ENCODE measurements at places on chromosomes 16 and 17.

GRCh38 chr16:67790071-67790470 is 16.3 kb downstream of the RANBP10 start:
- no peak for DNase-seq

DNA sequence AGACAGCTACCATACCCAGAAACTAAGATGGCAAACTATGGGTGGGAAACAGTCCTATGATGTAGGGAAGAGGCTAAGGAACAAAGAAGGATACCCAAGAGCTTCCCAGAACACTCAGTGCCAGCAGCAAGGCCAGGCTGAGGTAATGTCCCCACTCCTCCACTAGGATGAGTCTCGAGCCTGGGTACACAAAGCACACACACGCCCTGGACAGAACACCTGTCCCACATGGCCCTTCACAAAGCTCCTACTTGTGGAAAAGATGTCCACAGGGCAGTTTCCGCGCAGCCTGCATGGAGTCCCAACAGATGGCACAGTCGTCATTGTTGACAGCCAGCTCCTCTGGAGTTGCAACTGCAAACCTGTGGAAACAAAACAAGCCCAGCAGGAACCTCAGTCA is 23.9 kb downstream of the AMFR start:
- DNase-seq = no peak

DNA sequence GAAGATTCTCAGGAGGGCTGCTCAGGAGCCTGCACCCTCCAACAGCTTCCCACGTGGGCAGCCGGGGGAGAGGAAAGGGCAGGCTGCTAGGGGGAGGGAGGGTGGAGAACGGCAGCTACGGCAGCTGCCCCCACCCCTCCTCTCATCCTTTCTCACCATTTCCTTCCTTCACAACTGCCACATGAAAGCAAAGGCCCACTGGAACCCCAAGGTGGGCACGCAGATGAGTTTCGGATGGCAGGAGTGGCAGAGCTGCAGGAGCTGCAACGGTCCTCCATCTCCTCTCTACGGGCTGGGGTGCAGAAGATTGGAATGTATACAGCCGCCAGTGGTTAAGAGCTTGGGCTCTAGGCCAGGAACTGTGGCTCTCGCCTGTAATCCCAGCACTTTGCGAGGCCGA is 77.7 kb downstream of the GAS7 start:
- DNase-seq = no peak

DNA sequence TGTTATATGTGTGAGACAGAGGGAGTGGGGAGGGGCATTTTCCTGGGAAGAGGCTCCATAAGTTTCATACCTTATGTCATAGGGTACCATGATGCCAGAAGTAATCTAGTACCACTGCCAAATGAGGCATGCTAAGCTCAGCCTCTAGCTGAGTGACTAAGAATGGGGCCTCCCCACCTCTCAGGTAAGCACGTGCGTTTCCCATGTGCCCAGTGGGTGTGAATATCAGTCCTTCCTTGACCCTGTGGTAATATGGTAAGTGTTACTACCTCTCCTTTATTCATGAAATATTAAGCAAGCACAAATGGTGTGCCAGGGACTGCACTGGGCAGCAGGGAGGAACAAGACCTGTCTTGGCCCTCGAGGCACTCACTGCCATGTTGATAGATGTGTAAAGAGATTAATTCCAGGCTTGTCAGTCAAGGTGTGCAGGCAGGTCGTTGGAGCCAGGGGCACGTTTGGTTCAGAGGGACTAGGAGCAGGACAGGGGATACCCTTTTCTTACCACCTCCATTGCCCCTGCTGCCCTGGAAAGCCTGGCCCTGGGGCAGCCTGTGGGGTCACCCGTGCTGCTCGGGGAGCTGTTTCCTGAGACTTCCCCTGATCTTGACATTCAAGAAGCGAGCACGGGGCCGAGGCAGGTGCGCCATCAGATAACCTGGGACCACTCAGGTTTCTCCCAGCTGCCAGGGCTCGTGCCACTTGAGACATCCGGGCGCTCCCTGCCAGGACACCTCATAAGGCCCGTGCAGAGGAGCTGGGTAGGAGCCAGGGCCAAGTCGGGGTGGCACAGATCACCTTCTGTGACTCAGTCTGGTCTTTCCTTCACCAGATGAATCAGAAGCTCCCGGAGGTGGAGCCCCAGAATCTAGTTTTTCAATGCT is 8.8 kb downstream of the RSAD1 start:
- no peak for DNase-seq

GRCh38 chr17:57995076-57995956 is 7.3 kb upstream of the VEZF1 start:
- peak; percentile 83 for DNase-seq

DNA sequence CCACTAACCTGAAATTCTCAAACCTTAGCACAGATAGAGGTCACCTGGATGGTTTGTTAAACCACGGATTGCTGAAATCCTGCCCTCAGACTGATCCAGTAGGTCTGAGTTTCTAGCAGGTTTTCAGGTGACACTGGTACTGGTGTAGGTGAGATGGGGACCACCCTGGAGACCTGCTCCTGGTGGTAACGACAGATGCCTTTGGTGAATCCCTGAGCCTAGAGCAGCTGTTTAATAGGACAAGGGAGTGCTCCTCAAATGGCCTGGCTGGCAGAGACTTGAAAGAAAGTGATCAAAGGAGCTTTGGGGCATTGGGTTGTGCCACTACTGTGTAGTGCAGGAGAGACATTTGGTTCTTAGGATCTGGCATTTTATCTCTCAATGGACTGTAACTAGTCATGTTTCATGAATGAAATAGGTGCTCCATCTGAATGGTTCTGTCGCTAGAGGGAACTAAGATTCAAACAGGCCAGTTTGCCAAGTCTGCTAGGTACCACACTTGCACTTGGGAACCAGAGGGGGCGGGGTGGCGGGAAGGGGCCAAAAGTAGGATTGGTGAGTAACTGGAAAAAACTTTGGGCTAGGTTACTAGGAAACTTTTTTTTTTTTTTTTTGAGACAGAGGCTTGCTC is 2.9 kb upstream of the IFI35 start:
- DNase-seq = no peak

GRCh38 chr17:29112771-29113295 is 67.4 kb downstream of the MYO18A start:
- DNase-seq = no peak

DNA sequence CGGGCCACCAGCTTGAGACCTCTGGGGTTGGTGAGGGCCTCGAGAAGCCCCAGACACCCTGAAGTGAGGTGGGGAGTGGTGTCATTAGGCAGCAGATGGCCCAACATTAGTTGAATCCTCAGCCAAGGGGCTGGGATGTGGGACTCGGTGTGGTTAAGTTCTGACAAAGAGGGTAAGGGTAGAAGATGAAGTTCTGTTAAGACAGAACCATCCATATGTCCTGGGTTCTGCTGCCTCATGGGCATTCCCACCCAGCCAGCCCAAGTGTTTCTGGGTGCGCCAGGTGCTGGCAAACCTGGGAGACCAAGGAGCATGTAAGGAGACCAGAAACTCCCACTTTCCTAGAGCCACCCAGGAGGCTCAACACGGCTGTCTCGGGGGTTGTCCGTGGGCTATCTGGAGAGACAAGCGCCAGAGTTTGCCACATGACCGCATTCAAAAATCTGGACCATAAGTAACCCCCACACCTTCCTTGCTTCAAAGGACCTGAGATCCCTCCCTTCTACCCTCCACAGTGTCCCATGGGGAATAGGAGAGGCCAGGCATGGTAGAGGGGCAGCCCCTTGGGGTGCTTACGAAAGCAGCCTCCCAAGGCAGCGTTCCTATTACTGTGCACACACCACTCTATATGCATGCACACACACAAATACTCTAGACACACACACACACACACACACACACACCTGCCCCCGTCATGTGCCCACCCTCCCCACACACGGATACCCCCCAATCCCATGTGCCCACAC is 128.7 kb downstream of the C16orf78 start:
- DNase-seq = no peak

DNA sequence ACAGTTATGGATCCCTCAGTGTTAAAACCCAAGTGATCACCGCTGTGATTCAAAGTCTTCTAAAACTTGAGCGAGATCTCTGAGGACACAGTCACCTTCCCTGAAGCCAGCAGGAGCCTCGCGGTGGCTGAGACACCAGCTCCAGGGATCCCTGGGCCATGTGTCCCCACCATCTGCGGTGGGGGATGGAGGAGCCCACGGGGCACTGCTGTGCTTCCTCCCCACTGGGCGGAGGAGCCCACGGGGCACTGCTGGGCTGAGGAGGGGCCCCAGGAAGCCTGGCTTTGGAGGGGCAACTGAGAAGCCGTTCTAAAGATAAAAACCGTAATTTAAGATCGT is 65.7 kb upstream of the METRNL start:
- DNase-seq = no peak

DNA sequence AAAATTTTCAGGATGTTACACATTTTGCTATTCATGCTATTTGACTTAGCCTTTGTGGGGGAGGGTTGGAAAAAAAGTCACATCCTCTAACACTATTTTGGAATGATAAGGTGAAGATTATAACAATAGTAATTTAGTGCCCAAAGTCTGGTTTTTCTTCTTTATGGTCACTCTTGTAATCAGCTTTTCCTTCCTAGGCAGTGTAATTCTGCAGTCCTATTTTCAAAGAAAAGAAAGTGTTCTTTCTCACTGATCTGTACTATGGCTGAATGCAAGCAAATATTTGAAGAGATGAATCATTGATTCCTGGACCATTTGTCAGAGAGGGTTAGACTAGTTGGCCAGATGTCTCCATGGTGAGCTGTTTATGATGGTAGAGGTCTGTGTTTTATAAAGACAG is 8.4 kb downstream of the RSPRY1 start:
- no peak for DNase-seq

- DNase-seq = peak; percentile 59
Measured at GRCh38 chr17:19238167-19238505, 970 bp downstream of the EPN2 start.

- DNase-seq = no peak
Measured at GRCh38 chr16:5175266-5175665, 77.7 kb upstream of the EEF2KMT start.

Measured in activated CD4-positive, alpha-beta T cell treated with anti-CD3 and anti-CD28 coated beads, Interleukin-2, amount 10 ng/mL, durations not matched to agents 24 days and 14 days (primary cell).